ENCODE measurements at places on chromosomes 2 and 18. TPM values are rescaled to one million over a fixed set of nuclear protein-coding genes. Genes with fewer than 3 reads are reported as not detected.

Gene COL4A3
- total RNA-seq = 0.25 TPM

Gene IL1B
- 1.7 TPM for total RNA-seq

Gene SCN2A
- 4.1 TPM for total RNA-seq

Gene ZEB2
- 44.4 TPM for total RNA-seq

Gene KYNU
- 16.6 TPM for total RNA-seq

Gene PPP3R1
- total RNA-seq = 33.9 TPM

Gene CPLX4
- total RNA-seq = not detected

Gene AOX1
- total RNA-seq = 86.3 TPM

Gene RAB6D
- total RNA-seq = not detected

Gene CAPN14
- total RNA-seq = 0.12 TPM

Gene WNT10A
- not detected for total RNA-seq

Gene FOXI3
- total RNA-seq = not detected

Gene RPE
- total RNA-seq = 117 TPM

Gene RGPD4
- not detected for total RNA-seq

Gene GAL3ST2
- 0.44 TPM for total RNA-seq

Gene FAM110C
- total RNA-seq = not detected

Gene REG3A
- not detected for total RNA-seq

Gene NCKAP5
- total RNA-seq = 1.6 TPM

Gene RSAD2
- total RNA-seq = 1.5 TPM

Gene SAG
- not detected for total RNA-seq
